ENCODE measurements at places on chromosomes 7 and 10. TPM values are rescaled to one million over a fixed set of nuclear protein-coding genes. Genes with fewer than 3 reads are reported as not detected.

GRCh38 chr7:29623973-29624372 lies 60.3 kb downstream of the PRR15 start:
- DNase-seq: no peak

- DNase-seq: no peak
These were observed 94.5 kb downstream of the COL26A1 start for GRCh38 chr7:101457001-101457750.

GRCh38 chr10:116712989-116713543 lies 29.3 kb downstream of the HSPA12A start:
- DNase-seq: no peak

- DNase-seq: no peak
These were observed 34.1 kb downstream of the PNLIPRP2 start for GRCh38 chr10:116654816-116655215.

DNA sequence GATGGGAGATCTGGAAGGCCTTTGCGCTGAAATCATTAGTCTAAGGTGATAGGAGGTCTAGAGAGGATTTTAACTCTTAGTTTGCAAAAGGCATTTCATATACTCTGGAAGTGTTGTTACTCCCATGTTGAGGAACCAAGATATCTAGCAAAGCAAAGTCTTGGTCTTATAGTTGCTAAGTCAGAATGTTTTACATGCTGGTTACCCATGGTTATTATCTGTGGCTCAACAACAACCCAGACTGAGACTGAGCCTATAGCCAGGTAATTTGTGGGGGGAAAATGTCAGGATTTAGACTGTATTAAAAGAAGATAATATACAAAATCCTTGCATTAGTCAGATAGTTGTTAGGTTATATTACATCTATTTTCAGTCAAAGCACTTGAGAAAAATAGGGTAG lies 50.9 kb downstream of the LSMEM1 start:
- DNase-seq: no peak

DNA sequence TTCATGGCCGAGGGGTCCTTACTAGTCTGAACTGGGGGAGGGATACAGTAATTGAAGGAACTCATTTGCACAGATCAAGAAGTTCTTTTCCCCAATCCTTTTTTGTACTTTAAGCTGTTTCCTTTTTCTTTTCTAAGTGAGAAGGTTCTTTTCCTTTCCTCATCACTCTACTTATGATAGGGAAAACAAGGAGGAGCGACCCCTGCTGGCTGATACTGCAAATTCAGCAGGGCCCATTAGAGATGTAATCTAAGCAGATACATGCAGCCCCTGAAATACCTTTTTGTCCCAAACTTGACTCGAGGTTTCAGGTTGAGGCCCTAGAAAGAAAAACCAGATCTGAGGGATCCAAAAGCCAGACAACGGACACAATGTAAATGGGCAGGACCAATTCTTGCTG lies 305.5 kb downstream of the DNAJB9 start:
- peak; percentile 53 for DNase-seq

DNA sequence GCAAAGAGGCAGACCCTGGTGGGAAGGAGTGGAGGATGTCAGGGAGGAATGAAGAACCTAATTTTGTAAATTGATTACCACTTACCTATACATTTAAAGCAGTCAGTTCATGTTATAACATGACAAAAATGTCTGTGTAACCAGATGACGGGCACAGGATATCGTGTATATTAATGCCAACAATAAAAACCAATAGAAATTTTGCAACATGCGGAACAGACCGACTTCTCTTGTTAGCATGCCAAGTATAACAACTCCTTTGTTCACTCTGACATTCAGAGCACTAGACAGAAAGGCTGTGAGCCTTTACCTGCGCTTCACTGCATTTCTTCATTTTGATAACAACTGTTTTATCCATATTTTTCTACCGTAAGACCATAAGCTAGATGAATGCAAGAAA lies 29.9 kb downstream of the CDK6 start:
- no peak for DNase-seq

DNA sequence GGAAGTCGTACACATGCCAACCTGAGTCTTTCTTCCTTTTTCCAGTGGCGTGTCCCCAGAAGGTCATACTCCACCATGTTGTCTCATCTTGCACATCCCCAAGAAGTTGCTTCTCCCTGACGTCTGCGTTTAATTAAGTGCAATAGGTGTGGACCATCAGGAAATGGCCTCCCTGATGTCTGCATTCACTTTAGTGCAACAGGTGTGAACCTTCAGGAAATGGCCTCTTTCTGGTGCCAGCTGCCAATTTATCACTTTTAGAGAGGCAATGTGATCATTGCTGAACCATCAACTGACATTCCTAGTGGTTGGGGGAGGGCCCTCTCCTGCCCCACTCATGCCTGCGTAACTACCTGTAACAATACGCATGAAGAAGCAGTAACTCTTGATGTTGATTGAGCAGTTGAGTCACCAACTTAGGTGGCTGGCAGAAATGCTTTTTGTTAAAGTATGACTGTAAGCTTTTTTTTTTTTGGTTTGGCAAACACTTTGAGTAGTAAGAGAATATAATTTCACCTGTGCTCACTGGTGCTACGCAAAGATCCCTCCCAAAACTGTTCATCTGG lies 25.8 kb downstream of the SCIN start:
- DNase-seq: no peak

Gene ACTL6B
- polyA plus RNA-seq: not detected

Gene MYL10
- not detected for polyA plus RNA-seq

- no peak for DNase-seq
These were observed 4.0 kb upstream of the CACNB2 start for GRCh38 chr10:18136073-18136791.

- DNase-seq: no peak
These were observed 14.4 kb downstream of the POT1 start for GRCh38 chr7:124915242-124915641.

- peak; percentile 5 for DNase-seq
These were observed 47.9 kb downstream of the SEPTIN7 start for GRCh38 chr7:35848725-35849124.

GRCh38 chr7:103651593-103652377 lies 205.8 kb upstream of the SLC26A5 start:
- peak; percentile 13 for DNase-seq

DNA sequence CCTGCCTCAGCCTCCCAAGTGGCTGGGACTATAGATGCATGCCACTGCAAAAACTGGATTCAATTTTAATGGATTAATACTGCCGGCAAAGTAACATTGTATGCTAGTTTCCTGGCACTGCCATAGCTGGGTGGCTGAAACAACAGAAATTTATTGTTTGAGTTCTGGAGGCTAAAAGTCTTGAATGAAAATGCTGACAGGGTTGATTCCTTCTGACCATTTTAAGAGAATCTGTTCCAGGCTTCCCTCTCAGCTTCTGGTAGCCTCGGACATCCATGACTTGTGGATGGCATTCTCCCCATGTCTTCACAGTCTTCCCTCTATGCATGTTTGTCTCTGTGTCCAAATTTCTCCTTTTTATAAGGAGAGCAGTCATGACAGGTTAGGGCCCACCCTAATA lies 87.3 kb upstream of the ARID5B start:
- no peak for DNase-seq

Gene NUDT13
- polyA plus RNA-seq: 1.7 TPM

GRCh38 chr10:112919721-112920120 lies 30.3 kb upstream of the TCF7L2 start:
- peak; percentile 49 for DNase-seq

DNA sequence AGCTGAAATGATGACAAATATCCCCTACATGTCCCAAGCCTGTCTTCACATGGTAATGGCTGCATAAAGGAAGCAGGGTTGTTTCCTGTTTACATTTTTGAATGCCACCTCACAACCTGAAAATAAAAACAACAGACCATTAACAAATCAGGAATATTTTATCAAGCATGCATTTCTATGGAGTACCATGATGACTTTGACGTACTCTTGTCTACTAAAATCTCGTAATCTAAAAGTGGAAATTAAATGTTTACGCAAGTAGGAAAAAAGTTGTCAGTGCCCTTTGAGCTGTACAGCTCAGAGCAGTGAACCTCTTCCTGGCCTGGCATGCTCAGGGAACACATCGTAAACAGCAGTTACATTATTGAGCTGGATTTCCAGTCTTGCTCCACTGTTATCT lies 194.1 kb downstream of the INHBA start:
- no peak for DNase-seq

All from cardiac muscle cell (in vitro differentiated cells and primary cell).